ENCODE measurements at places on chromosomes 3 and 15.

DNA sequence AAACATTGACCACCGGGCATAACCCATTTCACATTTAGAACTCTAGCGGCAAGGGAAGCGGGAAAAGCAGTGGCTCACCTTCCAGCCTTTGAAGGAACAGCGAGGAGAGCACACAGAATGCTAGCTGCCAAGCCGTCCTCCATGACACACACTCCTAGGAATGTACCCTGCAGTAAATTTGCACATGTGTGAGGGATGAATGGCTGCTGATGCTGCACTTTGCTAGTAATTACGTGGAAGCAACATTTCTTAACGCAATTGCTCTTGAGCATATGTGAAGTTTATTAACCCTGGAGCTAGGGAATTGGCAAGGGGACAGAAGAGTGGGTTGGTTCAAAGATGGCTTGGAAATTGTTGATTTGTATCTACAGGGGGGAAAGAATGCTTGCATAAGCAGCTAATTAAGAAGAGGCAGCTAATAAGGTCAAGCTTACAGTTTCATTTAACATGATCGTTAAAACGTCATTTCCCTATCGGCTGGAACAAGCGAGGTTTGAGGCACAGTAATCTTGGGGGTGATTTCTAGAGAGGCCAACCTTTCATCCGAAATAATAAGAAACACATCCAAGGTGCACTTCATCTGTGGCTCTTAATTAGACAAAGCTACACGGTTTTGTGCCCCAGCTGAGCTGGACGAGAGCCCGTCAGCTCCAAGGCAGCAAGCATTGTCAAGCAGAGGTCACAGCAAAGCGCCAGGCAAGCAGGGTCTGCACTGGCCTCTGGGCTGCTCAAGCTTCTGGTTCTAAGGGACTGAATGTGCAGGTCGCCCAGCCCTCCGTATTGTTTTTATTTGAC is 123.4 kb downstream of the CHSY1 start:
- no peak for DNase-seq

GRCh38 chr3:69803681-69804270 is 64.5 kb downstream of the MITF start:
- DNase-seq, result no peak

GRCh38 chr15:70321172-70321819 is 223.6 kb upstream of the TLE3 start:
- DNase-seq, result no peak

DNA sequence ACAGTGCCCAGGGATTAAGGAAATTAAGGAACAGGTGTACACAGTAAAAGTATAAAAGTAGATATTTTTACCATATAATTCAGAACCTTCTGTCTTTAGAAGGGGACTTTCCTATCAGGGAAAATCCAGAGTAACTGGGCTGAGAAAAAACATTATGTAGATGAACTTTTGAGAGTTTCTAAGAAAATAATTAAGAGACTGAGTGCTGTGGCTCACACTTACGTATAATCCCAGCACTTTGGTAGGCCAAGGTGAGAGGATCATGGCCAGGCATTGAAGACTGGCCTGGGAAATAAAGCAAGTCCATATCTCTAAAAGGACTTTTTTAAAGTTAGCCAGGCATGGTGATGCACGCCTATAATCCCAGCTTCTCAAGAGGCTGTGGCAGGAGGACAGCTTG is 1021.8 kb downstream of the FHIT start:
- no peak for DNase-seq

DNA sequence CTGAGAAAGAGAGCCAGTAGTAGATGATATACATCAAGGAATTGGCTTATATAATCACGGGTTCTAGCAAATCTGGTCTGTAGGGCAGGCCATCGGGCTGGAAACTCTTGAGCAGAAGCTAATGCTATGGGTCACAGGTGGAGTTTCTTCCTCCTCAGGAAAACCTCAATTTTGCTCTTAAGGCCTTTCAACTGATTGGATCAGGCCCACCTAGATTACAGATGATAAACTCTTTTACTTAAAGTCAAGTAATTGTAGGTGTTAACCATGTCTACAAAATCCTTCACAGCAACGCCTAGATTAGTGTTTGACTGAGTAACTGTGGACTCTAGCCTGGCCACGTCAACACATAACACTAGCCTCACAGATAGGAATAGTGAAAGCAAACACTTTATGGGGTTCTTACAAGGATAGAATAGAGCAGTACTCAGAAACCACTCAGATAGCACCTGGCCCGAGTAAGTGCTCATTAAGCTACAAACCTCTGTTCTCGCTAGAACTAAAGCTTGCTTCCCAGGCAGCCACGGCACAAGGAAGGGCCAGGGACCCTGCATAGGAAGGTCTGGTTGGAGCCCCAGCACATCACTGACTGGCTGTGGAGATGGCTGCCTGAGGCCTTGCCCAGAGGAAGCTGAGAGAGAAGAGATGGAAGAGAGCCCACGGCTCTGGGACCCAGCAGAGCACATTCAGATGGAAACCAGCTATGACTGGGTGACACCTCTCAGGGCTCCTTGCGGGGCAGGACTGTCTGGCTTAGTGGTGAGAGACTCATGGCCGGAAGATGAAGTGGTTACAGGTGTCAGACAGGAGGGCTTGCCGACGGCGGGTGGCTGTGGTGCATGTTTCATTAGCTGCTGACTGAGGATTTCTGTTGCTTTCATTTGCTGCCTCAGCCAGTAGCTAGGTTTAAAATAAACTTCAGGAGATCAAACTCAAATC is 202.5 kb upstream of the TLE3 start:
- no peak for DNase-seq

GRCh38 chr3:44939581-44940036 is 36.4 kb downstream of the ZDHHC3 start:
- peak; percentile 33 for DNase-seq

DNA sequence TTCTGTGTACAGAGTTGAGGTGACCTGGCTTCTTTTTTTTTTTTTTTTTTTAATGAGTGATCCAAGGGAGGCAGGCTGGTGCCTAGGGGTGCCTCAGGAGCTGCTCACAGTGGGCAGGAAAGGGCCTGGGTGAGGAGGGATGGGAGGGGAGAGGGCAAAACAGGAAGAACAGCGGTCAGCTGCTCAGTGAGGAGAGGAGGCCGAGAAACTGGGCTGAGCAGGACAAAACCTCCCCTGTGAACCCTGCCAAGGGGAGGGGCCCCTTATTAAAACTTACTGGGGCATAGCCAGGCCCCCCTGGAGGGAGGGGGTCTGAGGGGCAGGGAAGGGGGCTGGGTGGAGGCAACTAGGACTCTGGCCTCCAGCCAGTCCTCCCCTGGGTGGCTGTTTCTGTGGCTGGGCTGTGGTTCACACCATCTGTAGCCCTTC is 3.5 kb downstream of the PLEKHO2 start:
- no peak for DNase-seq

- DNase-seq, result no peak
These were observed 247.3 kb upstream of the CHRM5 start for GRCh38 chr15:33720952-33721351.

GRCh38 chr15:58777107-58777506 is 6.0 kb downstream of the MINDY2 start:
- no peak for DNase-seq

DNA sequence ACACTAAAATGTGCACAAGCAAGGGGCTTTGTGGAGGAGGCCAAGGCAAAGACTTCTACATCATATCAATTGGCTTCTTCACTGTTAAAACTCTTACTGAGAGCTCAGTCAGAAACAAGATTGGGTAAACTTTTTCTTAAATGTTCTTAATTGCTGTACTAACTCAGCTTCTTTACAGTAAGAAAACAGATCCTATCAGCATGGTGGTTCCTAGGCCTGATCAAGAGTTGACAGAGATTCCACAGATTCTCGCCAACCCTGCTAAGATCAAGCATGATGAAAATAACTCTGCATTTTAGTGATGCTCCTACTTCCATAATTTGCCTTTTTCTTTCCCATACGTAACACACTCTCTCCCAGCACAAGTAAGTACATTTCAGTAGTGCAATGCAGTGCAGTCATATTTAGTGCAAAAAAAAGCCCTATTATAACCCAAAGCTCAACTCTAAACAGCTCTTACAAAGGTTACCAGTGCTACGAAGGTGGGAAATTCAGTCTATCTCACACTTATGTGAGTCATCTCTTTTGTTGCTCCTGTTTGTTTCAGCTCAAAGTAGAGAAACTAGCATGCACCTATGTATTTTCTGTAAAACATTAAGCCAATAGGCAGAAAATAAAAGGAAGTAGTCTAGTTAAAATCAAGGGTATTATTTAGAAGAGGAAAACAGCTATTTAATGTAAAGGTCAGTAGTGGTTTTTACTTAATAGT is 29.9 kb downstream of the TIGIT start:
- DNase-seq, result no peak

DNA sequence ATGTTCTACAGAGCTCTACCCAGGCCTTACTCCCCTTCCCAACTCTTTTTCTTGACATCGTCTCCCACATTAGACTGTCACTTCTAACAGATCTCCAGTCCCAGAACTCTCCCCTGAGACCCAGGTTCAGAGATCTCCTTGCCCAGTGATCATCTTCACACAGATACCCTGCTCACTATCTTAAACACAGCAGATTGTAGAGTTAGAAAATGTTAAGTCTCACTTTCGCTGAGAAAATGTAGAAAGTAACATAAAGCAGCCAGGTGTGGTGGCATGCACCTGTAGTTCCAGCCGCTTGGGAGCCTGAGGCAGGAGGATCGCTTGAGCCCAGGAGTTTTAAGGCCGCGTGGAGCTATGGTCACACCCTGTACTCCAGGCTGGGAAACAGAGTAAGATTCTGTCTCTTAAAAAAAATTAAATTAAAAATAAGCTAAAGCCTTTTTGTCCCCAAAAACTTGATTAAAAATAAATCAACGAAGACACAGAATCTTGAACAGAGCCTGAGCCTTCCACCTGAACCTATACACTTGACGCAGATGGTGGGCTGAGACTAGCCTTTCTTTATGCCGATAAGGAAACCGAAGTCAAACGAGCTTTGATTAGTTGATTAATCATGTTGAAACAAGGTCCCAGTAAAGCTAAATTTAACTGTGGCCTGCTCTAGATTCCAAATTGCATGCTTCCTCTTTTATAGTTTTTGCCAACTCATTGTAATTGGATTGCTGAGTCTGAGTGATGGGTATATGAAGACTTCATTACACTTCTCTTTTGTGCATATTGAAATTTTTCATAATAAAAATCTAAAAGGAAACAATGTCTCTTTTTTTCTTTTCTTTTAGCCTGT is 31.3 kb upstream of the BLM start:
- no peak for DNase-seq

DNA sequence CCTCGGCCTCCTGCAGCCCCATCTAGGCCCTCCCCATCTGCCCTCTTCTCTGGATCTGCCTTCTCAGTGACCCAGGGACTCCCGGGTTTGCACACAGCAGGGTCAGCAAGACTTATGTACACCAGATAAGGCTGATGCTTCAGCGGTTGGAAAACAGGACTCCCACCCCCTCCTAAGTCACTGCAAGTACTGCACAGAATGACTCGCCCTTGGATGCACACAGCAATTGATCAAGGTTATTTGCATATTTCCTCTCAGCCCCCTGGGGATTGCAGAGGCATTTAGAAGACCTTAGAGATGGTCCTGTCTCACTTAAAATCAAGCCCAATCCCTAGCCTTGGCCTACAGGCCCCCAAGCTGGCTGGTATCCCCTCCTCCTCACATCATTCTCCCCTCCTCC is 8.9 kb downstream of the ACAN start:
- no peak for DNase-seq

DNA sequence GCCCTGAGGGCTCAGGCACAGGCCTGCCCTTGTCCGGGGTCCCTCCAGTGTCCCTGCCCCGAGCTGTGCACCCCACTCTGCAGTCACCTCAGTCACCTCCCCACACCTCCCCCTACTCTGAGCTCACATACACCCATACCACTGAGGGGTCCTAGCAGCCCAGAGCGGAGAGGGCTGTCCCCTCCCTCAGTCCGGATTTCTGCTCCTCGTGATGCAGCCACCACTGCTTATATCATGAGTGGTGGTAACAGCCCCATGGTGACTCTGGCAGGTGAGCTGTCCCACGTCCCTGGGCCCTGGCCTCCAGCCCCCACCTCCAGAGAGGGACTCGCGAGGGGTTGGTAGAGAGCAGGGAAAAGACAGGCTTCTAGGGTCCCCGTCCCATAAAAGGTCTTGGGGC is 8.0 kb downstream of the CSPG4 start:
- DNase-seq, result no peak

All from globus pallidus (tissue), 1 donor.